GM23248 (cell line): ENCODE measurements at places on chromosomes 7 and 10. TPM values are rescaled to one million over a fixed set of nuclear protein-coding genes. Genes with fewer than 3 reads are reported as not detected.
A peak's percentile ranks its signal among the peaks of the same experiment; 100 is the strongest.

DNA sequence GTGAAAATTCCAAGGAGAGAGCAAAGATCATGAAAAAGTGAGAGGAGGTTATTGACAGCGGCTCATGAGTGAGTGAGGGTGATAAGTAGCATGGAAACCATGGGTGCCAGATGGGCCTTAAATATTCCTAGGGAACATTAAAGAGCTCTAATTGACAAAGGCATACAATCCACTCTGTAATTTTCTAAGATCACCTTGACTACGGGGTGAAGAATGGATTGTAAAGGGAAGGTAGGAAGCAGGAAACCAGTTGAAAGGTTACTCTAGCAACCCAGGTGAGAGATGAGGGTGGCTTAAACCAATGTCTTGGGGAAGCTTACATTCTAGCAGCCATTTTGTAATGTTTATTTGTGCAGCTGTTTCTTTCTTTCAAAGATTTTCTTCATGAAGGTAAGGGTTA is 75.7 kb downstream of the RSU1 start:
- no peak for DNase-seq

DNA sequence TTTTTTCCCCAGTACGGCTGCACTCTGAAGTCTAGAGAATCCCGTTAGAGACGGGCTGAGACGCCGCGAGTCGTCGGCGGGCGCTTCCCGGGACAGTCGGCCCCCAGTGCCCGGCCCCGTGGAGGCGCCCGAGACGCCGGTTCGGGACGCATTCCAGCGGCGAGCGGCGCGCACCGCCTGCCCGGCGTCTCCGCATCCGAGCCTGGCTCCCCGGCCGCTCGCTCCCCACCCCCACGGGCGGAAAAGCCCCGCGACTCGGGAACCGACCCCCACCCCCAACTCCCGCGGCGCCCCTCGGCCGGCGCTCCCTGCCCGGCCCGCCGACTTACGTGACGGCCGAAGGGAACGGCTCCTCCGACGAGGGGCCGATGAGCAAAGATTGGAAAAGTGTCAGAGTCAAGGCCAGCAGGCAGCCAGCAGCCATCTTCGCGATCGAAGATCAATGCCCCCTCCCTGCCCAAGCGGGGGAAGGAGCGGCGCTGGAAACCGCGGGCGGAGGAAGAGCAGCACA is 486 bp downstream of the CACNA2D1 start:
- DNase-seq = peak; percentile 71

DNA sequence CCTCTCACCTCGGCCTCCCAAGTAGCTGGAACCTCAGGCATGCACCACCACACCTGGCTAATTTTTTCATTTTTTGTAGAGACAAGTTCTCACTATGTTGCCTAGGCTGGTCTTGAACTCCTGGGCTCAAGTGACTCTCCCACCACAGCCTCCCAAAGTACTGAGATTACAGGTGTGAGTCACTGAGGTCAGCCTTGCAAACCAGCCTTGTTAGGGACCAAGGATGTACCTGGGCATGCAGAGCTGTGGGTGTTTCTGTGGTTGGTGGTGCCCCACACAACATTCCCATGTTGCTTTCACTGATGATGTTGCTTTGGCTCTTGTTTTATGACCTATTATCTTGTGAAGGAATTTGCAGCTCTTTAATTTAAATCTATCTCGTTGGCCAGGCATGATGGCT is 54.8 kb downstream of the OTUD1 start:
- no peak for DNase-seq

DNA sequence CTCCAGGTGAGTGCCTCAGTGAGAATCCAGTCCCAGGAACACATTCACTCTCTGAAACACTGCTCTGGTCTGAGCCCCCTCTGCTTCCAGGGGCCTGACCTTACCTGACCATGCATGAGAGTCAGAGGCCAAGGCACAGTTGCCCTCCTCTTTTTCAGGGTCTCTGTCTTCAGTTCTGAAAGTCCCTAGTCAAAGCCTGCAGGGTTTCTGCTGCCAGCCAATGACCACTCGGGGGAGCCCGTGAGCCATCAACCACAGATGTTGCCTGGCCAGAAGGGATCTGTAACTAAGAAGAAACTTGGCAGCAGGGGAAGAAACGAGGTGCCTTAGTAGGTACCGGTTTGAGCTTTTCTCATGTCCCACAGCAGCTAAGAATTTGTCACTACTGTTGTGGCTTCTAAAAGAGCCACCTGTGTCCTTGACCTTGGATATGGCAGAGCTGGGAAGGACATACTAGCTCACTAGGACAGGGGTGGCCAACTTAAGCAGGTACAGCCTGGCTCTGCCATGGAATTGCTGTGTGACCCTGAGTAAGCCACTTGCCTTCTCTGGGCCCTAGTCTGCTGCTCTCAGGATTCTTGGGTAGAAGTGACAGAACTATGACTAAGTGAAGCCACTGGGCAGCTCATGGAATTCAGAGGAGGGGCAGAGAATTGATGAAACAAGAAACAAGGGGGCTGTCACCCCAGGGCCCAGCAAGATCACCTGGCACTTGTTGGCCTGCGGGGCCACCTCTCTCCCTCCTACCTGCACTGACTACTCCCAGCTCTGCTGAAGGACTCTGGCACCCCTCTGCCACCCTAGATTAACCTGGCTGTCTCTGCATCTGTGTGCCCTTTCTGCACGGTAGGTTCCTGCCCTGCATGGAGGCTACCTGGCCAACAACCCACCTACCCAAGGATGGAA is 83.8 kb upstream of the GPR26 start:
- DNase-seq = peak; percentile 86

CFAP46 gene
- total RNA-seq = 0.22 TPM in 1 of 2 replicates, not detected in the other

DNA sequence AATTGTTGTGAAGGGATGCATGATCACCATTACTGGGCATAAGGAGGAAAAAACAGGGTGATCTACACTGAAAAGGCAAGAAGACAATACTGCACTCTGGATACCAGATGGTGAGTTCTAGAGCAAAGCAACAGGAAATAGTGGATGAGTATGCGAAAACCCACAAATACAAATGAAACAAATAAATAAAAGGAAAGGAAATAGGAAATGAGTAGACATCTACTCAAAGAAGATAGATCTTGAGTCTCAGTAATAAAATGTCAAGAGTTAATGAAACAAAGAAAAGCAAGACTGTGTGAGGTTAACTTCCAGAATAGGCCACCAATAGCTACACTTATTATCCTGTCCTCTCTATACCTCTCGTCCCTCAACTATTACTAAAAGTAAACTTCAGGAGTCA is 11.7 kb downstream of the ORC5 start:
- no peak for DNase-seq
